ENCODE measurements at places on chromosomes 1 and 21.

- DNase-seq = no peak
Measured at GRCh38 chr1:30610917-30611316, 112.5 kb downstream of the MATN1 start.

DNA sequence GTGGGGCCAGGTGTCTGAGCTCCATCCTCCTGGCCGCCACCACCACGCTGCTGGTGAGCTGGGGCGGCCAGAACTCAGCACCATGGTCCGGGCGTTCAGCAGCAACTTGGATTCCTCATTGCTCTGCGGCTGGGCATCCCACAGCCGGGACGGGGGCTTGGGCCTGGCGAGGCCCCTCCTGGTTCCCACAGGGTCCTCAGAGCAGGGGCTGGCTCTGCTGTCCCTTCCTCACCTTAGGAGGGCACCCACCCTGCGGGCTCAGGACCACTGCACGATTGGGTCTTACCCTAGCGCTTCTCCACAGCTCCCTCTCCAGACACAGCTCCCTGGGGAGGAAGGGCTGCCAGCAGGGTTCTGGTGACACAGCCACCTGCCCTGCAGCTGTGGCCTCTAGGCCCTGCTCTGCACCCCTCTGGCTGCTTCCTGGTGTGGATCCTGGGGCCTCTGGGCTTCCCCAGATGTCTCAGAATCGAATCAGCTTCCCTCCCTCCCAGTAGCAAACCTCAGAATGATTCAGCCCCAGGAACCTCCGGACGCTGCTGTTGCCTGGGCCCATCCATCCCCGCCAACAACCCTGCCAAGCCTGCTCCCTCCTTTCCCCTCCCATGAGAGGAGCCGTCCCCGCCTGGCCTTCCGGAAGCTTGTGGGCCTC lies 25.0 kb downstream of the CRYAA start:
- DNase-seq = peak; percentile 53

- DNase-seq = no peak
Measured at GRCh38 chr1:61477301-61477700, 247.6 kb downstream of the TM2D1 start.

DNA sequence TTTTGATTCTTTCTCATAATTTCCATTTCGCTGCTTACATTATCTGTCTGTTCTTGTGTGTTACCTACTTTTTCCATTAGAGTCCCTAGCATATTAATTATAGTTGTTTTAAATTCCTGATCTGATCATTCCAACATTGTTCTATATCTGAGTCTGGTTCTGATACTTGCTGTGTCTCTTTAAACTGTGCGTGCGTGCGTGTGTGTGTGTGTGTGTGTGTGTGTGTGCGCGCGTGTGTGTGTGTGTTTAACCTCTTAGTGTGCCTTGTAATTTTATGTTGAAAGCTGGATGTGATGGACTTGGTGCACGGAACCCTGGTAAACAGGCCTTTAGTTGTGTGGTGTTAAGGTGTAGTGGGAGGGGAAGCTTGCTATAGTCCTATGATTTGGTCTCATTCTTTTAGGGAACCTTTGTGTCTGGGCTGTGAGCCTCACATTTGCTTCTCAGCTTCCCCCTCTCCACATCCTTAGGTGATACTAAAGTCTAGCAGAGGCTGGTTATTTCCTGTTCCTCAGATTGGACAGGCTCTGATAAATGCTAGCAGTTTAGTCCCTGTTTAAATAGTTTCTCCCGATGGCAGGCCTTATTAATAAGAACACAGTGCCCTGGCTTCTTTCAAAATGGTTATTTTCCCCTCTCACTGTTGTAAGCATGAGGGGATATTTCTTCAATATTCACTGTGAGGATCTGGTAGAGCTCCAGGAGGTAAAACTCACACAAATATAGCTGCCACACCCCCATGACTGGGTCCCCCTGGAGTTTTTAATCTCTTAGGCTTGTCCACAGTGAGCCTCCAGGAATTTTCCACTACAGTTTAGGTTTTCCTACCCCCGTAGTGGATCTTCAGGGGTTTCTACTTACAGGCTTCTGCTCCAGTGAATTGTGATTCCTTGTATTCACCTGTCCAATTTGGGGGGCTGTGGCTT lies 118.3 kb downstream of the GALNT2 start:
- no peak for DNase-seq
